Body of pancreas (tissue), 4 donors: ENCODE measurements at places on chromosomes 3 and 15.

DNA sequence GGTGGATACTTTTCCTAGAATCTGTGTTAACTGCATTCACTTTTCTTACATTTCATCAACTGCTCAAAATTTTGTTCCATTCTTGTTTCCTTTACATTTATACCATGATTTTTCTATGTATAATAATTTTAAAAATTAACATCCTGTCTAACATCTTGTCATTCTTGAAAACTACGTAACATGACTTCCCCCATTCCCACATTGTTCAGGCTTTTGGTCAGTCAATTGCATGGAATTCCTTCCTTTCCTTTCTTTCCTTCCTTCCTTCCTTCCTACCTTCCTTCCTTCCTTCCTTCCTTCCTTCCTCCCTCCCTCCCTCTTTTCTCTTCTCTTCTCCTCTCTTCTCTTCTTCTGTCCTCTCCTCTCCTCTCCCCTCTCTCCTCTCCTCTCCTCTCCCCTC is 220.7 kb upstream of the TP63 start:
- no peak for DNase-seq

GRCh38 chr3:122184591-122184929 is 1.1 kb downstream of the CASR start:
- DNase-seq = no peak

DNA sequence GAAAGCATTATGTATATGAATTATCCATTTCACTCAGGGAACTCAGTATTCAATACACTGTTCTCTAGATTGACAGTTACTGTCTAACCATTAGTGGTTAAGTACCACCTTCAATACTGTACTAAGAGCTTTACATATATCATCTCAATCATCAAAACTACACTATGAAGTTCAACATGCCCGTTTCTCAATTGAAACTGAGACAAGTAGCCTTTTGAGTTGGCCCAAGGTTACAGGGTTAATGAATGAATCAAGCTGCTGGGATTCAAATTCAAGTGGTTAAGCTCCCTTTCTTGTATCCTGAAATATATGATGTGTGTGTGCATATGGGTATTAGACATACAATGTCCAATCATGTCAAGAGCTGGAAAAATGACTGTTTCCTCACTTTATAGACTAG is 5.8 kb downstream of the TASOR start:
- no peak for DNase-seq

DNA sequence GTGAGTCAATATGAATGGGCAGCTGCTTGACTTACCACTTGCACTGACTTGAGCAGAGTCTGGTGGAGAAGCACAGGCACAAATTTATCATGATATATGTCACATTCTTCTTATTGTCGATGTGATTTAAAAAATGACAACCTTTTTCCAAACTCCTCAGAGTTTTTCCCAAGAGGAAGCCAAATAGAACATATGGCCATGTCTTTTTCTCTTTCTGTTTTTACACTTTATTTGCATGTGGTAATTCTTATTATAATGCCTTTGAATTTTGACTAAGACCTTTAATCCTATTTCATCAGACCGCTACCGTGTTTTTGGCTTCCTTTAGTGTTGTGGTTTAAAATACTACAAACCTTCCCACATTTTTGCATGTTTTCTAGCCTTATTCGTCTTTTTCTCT is 666.2 kb downstream of the PDCD6IP start:
- DNase-seq = no peak

DNA sequence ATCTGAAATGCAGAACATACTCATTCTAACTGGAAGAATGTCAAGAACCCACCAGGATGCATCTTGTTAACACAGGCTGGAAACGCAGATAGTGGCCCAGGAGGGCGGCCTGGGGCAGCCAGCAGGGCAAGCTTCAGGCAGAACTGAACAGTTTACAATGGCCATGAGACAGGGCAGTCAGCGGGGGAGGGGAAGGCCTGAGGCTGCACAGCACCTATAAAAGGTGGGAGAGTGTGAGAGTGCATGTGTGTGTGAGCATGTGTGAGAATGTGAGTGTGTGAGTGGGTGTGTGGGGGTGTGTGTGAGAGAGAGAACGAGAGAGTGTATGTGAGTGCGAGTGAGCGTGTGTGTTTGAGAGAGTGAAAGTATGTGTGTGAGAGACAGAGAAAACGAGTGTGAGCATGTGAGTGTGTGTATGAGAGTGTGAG is 26.8 kb upstream of the SLCO2A1 start:
- DNase-seq = no peak

GRCh38 chr3:175200391-175201095 is 341.4 kb downstream of the NAALADL2 start:
- no peak for DNase-seq

DNA sequence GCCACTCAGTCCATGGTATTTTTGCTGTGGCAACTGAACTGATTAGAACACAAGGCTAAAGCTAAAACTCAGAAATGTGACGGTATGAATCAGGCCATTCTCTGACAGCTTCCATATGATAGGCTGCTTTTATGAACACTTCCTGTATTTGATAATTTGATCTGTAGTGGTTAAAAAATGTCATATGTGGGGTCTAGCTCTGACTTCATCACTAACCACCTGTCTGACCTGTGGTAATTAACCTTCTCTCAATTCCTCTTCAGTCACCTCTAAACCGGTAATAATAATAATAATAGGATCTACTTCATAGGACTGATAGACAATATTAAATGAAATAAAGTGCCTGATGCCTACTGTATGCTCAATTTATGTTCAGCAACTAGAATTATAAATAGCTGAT is 223.2 kb downstream of the MBNL1 start:
- no peak for DNase-seq

DNA sequence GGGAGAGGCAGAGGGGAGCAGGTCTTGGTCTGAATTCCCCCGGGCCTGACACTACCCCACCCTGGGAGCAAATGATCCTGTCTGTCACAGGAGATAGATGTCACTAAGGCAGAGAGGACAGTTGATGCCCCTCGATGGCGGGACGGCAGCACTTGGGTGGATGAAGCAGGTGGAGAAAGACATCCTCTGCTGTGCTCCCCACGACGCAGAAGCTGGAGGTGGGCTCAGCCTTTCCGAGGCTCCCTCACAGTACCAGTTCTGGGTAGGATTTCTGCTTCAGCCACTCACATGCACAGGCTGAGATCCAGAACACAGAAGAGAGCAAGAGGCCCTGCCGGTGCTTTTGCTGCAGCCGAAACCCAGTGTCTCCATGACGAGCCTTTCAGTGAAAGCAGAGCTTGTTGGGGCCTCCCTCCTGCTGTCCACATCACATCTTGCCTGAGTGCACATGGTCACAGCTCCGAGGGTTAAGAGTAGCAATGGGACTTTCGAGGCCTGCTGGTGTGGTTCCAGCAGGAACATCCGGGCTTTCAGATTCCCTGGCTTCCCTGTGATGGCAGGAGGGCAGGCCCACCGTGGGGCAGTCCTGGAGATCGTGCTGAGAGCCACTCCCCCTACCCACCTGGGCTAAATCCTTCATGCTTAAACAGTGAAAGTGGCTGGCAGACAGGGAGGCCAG is 107.3 kb upstream of the PRR20G start:
- no peak for DNase-seq
